ENCODE measurements at places on chromosomes 5 and 9. TPM values are rescaled to one million over a fixed set of nuclear protein-coding genes. Genes with fewer than 3 reads are reported as not detected.

The SHB gene
- 0.61 TPM for total RNA-seq

The PCDHB10 gene
- total RNA-seq: not detected

The FOXD4L5 gene
- total RNA-seq: not detected

The CCDC183 gene
- total RNA-seq: 0.55 TPM

The FGD3 gene
- 106 TPM for total RNA-seq

The RASGEF1C gene
- total RNA-seq: not detected

The DDX4 gene
- total RNA-seq: 0.98 TPM

The TMEM215 gene
- not detected for total RNA-seq

The TAL2 gene
- total RNA-seq: not detected

The RNF183 gene
- total RNA-seq: not detected

The OR1J2 gene
- total RNA-seq: not detected

The PRUNE2 gene
- total RNA-seq: 1.1 TPM

The ZFP37 gene
- 0.32 TPM for total RNA-seq

The LOX gene
- total RNA-seq: not detected

The SH3RF2 gene
- total RNA-seq: 0.45 TPM

The ZNF608 gene
- not detected for total RNA-seq

The TARS1 gene
- 141 TPM for total RNA-seq

The SV2C gene
- total RNA-seq: 0.02 TPM

The KIF4B gene
- not detected for total RNA-seq

The ARL10 gene
- total RNA-seq: 6.4 TPM

The SLCO6A1 gene
- total RNA-seq: not detected

The LECT2 gene
- not detected for total RNA-seq

The ADGRD2 gene
- total RNA-seq: not detected

The NOXA1 gene
- total RNA-seq: 0.80 TPM

The HAVCR2 gene
- 44.5 TPM for total RNA-seq

The N4BP3 gene
- 2.7 TPM for total RNA-seq

The CD14 gene
- total RNA-seq: 0.32 TPM

The NRG2 gene
- not detected for total RNA-seq

The HDHD3 gene
- 17.4 TPM for total RNA-seq

The C9orf152 gene
- 0.07 TPM for total RNA-seq

The ZNF474 gene
- not detected for total RNA-seq

The OTP gene
- total RNA-seq: not detected

The ARID3C gene
- 0.14 TPM for total RNA-seq

The PPP1R26 gene
- total RNA-seq: 1.0 TPM

The SLC25A2 gene
- 0.25 TPM for total RNA-seq

The PDLIM4 gene
- total RNA-seq: 0.45 TPM

The INSYN2B gene
- total RNA-seq: not detected

The STPG3 gene
- not detected for total RNA-seq

The PCDHGB4 gene
- total RNA-seq: 0.23 TPM

The CDH9 gene
- not detected for total RNA-seq

The PHYKPL gene
- total RNA-seq: 128 TPM

The CARTPT gene
- total RNA-seq: not detected

The TMEM232 gene
- total RNA-seq: 0.75 TPM

The MLANA gene
- total RNA-seq: not detected

The GALNT12 gene
- 4.0 TPM for total RNA-seq

The TTC39B gene
- 23.4 TPM for total RNA-seq

The PCDHB11 gene
- not detected for total RNA-seq

The PGGT1B gene
- 41.9 TPM for total RNA-seq

The CCDC107 gene
- 25.6 TPM for total RNA-seq

The MOB3B gene
- 0.34 TPM for total RNA-seq

The MRPL50 gene
- total RNA-seq: 11.8 TPM

The DMRT3 gene
- not detected for total RNA-seq

The CTNND2 gene
- not detected for total RNA-seq

The CTSV gene
- total RNA-seq: 0.27 TPM

The DAB2 gene
- total RNA-seq: not detected

The MEIKIN gene
- not detected for total RNA-seq
